Stimulated activated CD4-positive, alpha-beta T cell treated with anti-CD3 and anti-CD28 coated beads, Interleukin-4, amount 100 ng/mL, for 1 hour (primary cell): ENCODE measurements at places on chromosomes 2 and 18.

GRCh38 chr2:179822540-179822939 is 38.9 kb downstream of the ZNF385B start:
- no peak for DNase-seq

- DNase-seq = no peak
Measured at GRCh38 chr2:159946326-159946999, 116.0 kb downstream of the PLA2R1 start.

GRCh38 chr2:200966770-200967169 is 3.3 kb upstream of the ORC2 start:
- no peak for DNase-seq

GRCh38 chr2:183248866-183249567 is 124.8 kb downstream of the NUP35 start:
- no peak for DNase-seq

GRCh38 chr18:55064760-55065159 is 105.5 kb upstream of the CCDC68 start:
- no peak for DNase-seq

GRCh38 chr2:119230219-119231185 is 6.9 kb downstream of the STEAP3 start:
- DNase-seq = no peak
